ENCODE measurements at places on chromosomes 6 and 20.
A peak's percentile ranks its signal among the peaks of the same experiment; 100 is the strongest.

DNA sequence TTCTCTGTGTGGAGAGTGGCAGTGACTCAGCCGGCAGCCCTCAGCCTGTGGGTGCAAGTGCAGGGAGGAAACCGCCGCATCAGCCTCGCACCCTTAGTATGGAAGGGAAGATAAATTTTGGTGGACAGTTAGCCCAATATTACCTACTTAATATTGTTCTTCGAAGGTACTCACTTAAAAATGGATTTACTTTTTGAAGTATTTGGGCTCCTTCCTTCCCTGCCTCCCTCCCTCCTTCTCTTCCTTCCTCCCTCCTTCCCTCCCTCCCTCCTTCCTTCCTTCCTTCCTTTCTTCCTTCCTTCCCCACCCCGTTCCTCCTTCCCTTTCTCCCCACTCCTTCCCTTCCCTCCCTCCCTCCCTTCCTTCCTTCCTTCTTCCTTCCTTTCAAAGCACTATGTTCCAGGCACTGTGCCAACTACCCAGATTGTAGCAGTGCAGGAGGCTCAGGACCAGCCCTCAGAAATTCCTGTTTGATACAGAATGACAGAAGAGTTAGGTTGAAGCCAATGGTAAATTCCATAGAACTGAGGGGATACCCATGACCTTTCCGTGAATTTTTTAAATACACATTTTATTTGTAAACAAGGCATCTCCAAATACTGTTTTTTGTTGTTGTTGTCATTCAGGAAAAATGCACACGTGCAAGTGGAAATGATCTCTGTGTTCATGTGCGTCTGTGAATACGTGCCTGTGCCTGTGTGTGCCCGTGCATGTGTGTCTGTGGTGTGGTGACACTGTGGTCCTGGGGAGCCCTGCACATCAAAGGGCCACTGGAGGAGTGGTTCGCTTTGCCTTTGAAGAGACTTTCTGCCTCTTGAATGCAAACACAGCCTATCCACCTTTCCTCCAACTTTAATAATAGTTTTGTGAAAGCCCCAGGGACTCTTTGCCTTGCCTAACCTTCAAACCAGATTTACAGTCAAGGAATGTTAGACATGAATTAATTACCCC lies 141.7 kb downstream of the EDN3 start:
- no peak for DNase-seq

GRCh38 chr6:15062516-15063252 lies 183.2 kb upstream of the JARID2 start:
- no peak for DNase-seq

DNA sequence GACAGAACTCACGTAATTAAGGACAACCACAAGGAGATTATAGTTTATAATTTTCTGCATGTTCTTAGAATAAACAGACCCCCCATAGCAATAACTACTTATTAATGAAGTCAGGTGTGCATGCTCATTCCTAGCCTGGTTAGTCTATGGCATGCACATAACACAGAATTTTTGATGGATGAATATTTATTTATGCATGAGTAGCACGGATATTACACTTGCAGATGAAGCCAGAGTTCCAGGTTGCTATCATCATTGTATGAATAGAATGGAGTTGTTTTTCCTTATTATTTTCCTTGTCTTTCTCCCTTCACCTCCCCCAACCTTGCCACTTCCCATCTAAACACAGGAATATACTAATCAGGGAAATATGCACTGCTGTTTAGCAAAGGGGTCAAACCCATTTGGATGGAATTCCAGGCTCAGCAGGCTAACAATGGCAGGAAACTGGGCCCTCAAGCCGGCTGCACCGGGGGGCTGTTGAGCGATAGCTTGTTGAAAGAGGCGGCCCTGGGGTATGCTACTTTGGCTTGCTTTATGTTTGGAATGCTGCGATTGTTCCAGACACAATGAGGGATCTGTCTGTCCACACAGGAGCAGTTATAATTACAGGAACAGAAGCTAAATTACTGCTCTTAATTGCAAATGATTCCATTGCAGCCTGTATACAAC lies 112.6 kb downstream of the TMEM170B start:
- no peak for DNase-seq

DNA sequence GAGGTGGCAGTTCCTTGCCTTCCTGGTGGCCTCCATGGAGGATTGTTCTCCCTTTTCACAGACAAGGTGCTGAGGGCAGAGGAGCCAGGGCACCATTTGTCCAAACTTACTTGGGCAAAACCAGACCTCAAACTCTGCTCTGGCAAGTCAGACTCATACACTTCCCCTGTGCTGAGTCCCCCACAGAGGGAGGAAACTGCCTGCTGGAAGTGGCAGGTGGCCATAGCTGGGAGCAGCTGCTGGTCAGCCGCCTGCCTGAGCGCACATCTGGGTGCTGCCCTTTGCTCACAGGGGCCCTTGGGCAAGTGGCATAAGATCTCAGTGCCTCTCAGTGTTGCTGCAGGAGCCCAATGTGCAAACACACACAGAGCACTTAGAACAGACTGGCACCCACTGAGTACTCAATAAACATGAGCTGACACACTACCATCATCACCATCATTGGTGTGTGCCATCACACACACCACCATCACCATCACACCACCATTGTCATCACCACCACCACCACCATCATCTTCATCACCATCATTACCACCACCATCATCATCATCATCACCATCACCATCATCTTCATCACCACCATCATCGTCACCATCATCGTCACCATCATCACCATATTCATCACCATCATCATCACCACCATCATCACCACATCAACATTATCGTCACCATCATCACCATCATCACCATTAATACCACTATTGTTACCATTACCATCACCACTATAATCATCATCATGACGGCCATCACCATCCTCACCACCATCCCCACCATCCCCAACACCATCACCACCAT lies 17.6 kb downstream of the NOL4L start:
- no peak for DNase-seq

DNA sequence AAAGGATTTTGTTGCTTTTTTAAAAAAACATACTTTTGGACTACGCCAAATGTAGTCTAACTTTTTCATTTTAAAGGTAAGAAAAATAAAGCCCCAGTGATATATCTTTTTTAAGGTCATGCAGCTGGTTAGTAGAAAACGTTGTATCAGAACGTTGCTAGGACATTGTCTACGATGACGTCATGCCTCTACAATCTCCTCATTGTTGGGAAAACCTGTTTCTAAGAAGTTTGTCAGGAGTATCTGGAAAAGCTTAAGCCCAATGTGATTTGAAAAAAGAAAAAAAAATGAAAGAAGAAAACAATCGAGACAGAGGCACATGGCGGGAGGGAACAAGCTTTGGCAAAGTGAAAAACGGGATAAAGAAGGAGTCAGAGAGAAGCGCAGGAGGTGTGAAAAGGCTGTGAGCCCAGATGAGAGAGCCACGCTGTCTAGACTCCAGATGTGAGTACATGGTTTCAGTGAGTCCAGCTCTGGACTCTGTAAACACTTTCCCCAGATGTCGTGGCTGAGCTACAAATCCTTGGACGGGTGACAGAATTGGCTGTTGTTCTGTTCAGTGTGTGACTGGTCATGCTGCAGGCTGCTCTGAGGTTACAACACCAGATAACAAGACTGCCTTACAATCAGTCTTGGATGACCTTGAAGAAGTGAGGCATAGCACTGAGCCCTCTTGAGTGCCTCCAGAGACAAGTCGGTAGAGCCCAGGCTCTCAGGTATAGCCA lies 656.7 kb upstream of the ID4 start:
- DNase-seq: no peak

GRCh38 chr6:161363286-161363685 lies 89.4 kb upstream of the AGPAT4 start:
- DNase-seq: no peak

DNA sequence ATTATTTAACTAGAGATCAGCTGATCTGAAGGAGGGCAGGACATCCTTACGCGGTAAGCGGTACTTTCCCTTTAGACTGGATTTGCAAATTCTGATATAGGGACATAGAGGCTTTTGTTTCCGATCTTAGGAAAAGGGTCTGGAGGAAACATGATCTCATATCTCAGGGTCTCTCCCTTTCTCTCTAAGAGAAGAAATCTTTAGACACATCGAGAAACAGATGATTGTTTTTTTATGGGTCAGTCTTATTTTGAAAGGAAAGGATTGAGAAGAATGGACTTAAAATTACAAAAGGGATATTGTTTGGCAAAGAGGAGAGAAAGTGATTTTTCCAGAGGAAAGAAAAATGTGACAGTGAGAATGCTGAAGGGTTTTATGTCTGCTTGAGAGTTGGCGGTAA lies 83.9 kb upstream of the OGFRL1 start:
- no peak for DNase-seq

DNA sequence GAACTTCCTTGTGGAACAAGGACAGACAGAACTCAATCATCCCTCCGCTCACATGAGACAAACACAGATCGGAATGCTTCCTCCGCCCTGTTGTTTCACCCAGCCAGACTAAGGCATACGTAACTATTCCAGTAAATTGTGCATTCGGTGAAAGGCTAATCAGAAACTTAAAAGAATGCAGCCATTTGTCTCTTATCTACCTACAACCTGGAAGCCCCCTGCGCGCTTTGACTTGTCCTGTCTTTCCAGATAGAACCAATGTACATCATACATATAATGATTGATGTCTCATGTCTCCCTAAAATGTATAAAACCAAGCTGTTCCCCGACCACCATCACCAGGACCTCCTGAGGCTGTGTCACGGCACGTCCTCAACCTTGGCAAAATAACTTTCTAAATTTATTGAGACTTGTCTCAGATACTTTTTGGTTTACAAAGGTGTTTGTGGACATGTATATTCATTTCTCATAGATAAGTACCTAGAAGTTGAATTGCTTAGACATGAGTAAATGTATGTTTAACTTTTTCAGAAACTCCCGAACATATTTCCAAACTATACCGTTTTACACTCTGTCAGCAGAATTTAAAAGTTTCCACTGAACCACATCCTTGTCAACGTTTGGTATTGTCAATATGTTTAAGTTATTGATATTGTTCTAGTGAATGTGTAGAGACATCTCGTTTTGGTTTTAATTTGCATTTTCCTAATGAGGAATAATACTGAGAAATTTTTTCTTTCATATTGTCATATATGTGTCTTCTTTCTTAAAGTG lies 197.6 kb upstream of the THBS2 start:
- no peak for DNase-seq

DNA sequence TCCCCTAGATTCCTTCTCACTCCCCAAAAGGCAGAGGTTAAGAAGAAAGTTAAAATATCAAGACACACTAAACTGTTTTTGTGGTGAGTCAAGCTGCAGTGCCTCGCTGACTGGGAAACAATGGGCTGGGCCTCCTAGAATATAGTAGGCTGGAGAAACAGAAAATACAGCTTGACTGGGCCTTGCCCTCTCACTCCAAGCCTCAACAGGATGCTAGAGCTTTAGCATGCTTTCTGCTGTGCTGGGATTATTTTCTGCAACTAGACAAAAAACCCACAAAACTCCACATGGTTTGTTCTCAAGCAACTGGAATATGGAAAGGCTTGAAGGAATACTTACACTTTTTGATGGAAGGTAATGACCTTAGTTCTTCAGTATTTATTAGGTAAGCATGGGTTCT lies 27.9 kb downstream of the FOXO3 start:
- no peak for DNase-seq

GRCh38 chr6:163804991-163805390 lies 390.5 kb downstream of the QKI start:
- no peak for DNase-seq

DNA sequence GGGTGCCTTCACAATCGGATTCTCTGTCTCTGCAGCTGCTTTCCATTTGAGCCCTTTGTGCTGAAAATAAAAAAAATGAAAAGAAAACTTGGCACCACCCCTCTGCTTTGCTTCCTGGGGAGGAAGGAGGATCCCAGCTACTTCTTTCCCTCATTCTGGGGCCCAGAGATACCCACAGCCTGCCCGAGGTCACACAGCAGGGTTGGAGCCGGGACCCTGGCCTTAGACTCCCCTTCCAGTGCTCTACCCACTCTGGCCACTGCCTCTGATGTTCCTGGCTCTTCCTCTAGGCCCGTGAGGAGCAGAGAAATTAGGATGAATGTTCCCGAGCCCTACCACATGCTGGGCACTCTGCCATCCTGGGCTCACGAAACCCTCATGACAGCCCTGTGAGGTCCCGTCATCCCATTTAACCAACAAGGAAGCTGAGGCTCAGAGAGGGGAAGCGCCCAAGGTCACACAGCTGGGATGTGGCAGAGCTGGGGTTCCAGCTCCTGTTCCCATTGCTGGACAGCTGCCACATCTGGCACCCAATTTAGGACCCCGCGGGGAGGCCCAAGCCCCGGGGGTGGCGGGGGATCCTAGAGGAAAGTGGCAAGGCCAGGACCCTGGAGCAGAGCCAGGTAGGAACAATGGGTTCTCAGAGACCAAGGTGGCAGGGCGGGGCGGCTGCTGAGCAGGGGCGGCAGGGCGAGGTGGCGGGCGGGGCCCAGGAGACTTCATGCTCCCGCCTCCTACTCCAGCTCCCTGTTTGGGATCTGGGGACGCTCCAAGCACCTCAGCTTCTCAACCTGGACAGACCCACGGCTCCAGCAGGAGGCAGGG lies 76.6 kb downstream of the CEBPB start:
- no peak for DNase-seq

GRCh38 chr20:8933381-8933807 lies 135.5 kb upstream of the PLCB4 start:
- peak; percentile 16 for DNase-seq

- no peak for DNase-seq
Observed at GRCh38 chr6:75077701-75078100, 128.2 kb downstream of the COL12A1 start.

DNA sequence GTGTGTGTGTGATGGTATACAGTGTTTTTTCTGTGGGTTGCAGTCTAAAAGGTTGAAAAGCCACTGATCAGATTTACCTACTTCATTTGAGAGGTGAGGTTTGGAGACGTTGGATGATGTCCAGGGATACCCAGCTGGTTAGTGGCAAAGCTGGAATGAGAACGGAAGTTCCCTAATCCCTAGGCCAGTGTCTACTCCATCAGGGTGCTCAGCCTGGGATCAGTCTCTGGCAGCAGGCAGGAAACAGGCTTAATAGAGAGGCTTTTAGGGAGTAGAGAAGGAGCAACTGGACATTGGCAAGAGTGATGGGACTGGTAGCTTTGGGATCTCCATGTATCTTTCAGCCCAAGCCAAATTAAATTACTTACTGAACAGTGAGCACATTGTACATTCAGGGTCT lies 80.7 kb downstream of the C6orf52 start:
- DNase-seq: no peak

GRCh38 chr20:54256202-54256601 lies 48.3 kb downstream of the PFDN4 start:
- no peak for DNase-seq

GRCh38 chr6:33093855-33094254 lies 18.1 kb downstream of the HLA-DPB1 start:
- no peak for DNase-seq
